Stimulated activated CD4-positive, alpha-beta T cell treated with anti-CD3 and anti-CD28 coated beads, Interleukin-15, amount 100 ng/mL, for 48 hours (primary cell): ENCODE measurements at places on chromosomes 12 and 14.
A peak's percentile ranks its signal among the peaks of the same experiment; 100 is the strongest.

DNA sequence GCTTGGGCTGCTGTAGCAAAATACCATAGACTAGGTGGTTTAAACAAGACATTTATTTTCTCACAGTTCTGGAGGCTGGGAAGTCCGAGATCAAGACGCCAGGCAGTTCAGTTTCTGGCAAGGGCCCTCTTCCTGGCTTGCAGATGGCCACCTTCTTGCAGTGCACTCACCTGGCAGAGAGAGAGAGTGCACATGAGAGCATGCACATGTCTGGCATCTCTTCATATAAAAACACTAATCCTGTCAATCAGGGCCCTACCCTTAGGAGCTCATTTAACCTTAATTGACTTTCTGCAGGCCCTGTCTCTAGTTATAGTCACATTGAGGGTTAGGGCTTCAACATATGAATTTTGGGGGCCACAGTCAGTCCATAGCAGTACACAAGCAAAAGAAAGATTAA is 12.4 kb upstream of the EVL start:
- no peak for DNase-seq

GRCh38 chr14:58584383-58584782 is 53.4 kb upstream of the DACT1 start:
- DNase-seq = no peak

GRCh38 chr12:41924111-41924510 is 220.6 kb downstream of the GXYLT1 start:
- DNase-seq = no peak

DNA sequence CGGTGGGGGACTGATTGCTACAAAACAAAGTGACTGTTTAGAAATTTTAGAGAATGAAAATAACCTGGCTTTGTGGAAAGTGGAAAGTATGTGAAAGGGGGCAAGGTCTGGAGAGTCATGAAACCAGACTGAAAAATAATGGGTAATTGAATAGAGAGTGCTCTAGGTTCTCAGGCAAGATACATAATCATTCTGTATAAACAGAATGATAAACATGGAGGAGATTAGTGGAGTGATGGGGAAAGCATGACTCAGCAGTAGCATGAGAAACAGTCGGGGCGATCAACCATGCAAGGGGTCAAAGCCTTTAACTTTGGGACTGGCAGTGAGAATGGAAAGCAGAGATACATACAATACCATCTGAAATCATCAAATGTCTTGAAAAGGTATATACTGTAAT is 332.5 kb downstream of the CCER1 start:
- no peak for DNase-seq

DNA sequence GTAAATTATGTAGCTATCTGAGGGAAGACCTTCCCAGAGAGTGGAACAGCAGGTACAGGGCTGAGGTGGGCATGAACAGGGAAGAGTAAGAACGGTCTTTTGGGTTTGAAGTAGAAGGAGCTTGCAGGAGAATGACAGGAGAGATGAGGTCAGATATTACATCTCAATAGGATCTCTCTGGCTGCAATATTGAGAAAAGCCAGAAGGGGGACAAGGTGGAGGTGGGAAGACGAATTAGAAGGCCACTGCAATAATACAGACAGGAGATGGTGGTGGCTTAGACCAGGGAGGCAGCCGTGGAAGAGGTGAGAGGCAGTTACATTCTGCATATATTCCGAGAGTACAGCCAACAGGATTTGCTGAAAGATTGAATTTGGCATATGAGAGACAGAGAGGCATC is 310.2 kb downstream of the APAF1 start:
- DNase-seq = peak; percentile 2

GRCh38 chr12:12399161-12399560 is 42.3 kb downstream of the BORCS5 start:
- DNase-seq = no peak

DNA sequence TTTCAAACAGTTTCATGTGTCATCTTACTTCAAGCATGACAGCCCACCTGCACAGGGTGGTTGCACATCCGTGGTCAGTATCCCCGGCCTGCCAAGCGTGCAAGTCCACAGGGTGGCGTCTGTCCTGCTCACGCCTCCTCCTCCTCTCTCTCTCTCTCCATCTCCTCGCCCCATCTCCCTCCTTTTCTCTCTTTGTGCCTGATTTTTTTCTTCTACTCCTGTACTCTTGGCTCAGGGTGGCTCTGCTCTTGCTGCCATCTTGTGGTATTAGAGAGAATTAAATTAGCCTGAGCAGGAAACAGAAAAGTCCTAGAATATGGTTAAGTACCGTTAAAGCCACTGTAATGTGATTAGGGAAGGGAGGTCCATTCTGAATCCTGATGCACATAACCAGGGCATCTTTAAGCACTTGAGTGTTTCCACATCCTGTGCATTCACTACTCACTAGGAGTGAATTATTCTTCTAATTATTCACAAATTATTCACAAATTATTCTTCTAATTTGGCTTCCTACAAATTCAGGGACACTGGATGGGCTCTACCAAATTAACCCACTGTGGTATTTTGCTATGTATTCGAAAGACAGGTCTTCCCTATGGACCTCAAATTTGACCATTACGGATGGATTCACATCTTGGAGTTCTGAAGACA is 25.5 kb upstream of the DTX1 start:
- no peak for DNase-seq

DNA sequence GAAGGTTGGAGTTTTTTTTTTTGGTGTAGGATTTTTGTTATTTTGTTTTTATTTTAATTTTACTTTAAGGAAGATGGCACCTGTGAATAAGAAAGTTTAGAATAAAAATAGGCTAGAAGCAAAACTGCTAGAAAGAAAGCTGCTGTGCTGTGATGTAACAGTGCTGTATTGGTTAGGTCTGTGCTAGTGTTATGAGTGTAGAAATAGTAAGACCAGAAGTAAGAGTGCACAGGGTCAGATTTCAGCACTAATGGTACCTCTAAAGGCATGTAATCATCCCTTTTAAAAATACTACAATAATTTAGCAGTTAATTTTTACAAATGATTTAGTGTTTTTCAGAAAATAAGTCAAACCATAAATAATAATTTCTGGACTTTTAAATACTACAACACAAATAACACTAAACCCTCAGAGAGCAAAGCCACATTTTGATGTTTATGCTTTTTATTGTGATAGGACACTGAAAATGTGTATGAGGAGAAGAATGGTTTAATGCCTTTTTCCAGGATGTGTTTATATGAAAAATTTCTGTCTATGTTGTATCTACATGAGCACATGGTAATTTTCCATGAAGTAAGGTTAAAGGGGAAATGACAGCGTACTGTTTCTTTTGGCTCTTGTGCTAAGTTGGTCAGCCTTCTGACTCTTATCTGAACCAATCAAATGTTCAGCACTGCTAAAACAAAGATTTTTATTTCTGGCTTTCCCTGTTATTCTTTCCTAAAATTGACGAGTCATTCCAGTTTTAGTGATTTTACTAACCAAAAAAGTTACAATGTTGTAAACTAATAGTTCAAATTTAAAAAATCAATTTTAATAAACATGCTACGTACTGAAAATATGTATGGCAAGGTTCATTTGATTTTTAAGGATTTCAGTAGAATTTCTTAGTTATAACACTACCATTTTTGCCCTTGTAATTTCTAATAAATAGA is 96.1 kb downstream of the PPHLN1 start:
- no peak for DNase-seq

DNA sequence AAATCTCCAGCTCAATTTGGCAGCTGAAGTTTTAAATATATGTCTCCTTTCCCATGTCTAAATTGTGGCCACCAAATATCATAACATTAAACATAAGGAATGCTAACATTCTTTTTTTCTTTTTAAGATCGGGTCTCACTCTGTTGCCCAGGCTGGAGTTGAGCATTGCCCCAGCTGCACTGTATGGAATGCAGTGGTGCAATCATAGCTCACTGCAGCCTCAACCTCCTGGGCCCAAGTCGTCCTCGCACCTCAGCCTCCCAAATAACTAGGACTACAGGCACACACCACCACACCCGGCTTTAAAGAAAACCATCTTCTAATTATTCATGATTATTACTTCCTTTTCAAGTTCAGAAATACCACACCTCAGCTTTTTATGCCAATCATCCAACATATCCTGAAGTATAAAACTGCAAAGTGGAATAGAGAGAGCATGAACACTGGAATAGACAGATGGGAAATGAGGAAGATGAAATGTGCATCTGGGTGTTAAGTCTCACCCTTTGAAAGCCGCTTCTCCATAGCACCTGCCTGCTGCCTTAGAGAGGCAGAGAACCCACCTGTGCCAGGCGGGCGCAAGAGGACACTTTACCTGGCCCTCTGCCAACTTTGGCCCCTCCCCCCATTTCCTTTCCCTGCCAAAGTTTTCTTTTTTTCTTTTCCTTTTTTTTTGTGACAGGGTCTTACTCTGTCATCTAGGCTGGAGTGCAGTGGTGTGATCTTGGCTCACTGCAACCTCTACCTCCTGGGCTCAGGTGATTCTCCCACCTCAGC is 2.8 kb upstream of the EML1 start:
- DNase-seq = no peak

DNA sequence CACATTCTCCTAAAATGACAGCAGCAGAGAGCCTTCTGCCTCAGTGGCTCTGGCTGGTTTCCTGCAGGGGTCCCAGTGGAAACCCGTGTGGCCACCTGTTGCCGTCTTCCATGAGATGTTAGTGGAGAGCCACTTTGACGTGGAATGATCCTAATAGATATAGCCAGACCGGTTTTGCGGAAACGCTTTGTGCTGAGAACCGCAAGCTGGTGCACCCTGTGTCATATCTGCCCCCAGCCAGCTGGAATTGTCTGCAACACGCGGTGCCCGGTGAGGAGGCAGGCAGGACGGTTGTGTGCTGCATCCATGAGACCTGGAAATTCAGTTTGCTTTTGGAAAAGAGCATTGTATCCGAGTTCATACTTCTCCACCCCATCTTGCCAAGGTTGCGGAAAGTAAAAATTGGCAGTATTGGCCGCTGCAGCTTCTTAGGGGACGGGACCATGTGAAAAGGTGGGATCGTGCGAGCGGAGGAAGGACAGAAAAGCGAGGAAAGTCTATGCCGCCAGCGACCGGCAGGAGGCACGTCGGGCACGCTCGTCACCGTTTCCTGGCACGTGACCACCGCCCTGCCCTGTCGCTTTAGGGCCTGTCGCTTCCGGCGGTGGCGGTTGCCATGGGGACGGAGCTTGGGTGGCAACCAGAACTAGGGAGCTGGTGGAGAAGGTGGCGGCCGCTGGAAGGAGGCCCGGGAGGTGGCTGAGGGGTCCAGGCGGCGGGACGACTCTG is at the start of gene CFAP251:
TSS of gene CFAP251 (plus strand) at position 643 of the 729 bp plus-strand sequence. CDS start 2,714 bp downstream, outside the sequence.
- DNase-seq = peak; percentile 97

GRCh38 chr12:19151298-19151697 is 21.8 kb downstream of the PLEKHA5 start:
- DNase-seq = no peak

- DNase-seq = no peak
Measured at GRCh38 chr14:92564344-92565039, 50.9 kb downstream of the RIN3 start.

- peak; percentile 86 for DNase-seq
Measured at GRCh38 chr12:123364532-123365024, at the start of gene SBNO1. Gene SBNO1, minus strand, starts transcription at chr12:123364847. Its CDS starts 14,406 bp downstream, at chr12:123350441.

- no peak for DNase-seq
Measured at GRCh38 chr14:51039252-51039651, 55.7 kb downstream of the TRIM9 start.

GRCh38 chr12:132148368-132149045 is 4.2 kb downstream of the NOC4L start:
- no peak for DNase-seq

GRCh38 chr14:74952697-74953484 is 2.5 kb downstream of the PGF start:
- DNase-seq = no peak

DNA sequence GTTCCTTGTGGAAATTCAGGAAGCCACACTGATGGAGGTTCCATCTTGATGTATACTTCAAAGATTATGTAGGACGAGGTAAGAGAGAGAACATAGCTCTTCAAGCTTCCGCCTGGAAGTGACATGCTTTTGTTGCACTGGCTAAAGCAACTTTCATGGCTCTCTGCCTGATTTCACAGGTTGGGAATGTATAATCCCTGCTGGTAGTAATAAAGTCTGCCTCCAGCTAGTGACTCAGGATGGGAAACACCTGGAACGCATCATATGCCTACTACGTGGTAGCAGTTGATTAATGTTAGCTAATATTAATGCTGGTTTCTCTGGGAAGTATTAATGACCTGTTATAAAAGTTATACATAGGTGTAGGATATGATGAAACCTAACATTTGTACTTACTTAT is 71.1 kb downstream of the PELI2 start:
- DNase-seq = no peak

DNA sequence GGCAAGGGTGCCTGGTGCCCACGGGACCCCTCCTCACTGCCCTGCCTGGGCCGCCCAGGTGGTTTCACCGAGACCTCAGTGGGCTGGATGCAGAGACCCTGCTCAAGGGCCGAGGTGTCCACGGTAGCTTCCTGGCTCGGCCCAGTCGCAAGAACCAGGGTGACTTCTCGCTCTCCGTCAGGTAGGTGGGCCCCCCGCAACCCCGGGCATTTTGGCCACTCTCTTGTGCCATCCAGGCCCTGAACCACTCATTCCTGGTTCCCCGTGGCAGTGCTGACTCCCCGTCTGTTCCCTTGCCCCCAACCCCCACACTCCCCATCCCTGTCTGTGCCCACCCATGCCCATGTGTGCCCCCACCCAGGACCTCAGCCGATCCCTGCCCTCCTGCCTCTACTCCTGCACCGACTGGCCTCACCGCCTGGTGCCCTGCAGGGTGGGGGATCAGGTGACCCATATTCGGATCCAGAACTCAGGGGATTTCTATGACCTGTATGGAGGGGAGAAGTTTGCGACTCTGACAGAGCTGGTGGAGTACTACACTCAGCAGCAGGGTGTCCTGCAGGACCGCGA is 480 bp downstream of the PTPN6 start:
- no peak for DNase-seq

DNA sequence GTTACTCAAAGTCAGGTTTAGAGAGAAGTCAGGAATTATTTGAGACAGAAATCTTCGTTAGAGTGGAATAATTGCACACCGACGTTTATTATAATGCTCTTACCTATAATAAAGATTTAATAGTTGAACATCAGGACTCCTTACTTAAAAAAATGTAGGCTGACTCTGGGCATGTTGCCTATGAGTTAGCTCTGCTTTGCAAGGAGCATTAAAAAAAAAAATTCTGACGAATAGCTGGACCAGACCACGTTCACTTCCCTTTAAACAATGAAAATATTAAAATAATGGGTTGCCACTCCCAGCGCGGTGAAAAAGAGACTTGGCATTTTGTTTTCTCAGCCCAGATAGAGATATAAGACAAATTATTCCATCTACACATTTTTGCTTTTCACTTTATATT is 574 bp upstream of the FANCM start:
- no peak for DNase-seq
